Peyer's patch (tissue), 4 donors: ENCODE measurements at places on chromosomes 13 and 19. TPM values are rescaled to one million over a fixed set of nuclear protein-coding genes. Genes with fewer than 3 reads are reported as not detected.

GRCh38 chr19:1259876-1260748, 9.0 kb upstream of the CIRBP start:
- peak; percentile 72 for DNase-seq

DNA sequence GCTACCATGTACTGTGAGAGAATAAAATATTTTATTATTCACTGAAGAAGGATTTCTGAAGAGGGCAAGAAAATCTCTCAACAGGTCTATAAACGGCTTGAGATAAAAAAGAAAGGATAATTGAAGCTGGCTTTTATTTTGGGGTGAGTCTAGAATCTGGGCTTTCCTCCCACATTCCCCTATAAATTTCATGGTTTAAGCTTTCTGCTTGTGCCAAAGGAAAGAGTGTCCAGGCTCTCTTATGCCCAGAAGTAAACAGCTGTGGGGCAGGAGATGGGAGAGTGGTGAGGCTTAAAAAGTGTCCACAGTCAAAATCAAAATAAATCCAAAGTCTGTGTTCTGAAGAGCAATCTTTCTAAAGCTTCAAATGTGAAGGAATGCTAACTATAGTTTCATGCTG, 942.2 kb upstream of the MIR17HG start:
- DNase-seq: no peak

GRCh38 chr13:26445092-26445491, 112.4 kb upstream of the WASF3 start:
- DNase-seq: no peak

DNA sequence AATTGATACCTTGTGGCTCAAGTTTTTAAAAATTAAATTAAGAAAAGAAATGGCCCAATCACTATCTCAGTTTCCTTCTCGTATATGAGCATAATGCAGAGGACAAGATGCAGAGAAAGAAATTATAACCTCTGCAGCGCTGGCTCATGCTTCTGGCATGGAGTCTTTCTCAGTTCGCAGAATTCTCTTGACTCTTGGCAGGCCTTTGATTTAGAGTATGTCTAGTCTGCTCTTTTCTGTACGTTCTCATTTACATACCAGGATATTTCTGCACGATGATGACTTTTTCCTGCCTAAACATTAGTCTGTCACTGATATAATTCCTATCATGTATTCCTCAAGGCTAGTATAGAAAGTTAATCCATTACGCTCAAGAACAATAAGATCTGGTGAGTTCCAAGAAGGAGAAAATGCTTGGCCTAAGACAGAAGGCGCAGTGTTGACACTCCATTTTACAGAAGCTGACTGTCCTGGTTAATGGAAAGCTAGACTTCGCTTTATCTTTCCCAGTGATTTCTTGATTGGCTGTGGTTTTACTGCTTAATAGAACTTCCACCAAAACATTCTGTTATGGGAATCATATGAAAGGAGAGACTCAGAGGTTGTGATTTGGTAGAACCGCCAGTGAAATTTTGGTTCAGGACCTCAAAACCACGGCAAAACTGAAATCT, 1.7 kb upstream of the SMAD9 start:
- no peak for DNase-seq

GRCh38 chr13:71359641-71360040, 507.4 kb downstream of the DACH1 start:
- DNase-seq: no peak

DNA sequence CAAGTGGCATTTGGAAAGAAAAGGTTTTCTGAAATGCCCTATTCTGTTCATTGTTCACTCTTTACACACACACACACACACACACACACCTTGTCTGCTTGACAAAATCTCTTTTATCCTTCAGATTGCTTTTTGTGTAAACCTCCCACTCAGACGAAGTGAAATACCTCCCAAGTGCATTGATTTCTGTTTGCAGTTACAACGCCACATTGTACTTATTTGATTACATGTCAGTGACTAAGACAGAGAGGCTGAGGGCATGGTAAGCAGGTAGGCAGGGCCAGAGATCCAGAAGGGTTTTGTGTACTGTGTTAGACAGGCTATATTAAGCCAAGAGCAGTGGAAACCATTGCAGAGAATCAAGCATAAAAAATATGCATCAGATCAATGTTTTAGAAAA, 561.8 kb downstream of the GPC6 start:
- no peak for DNase-seq

- peak; percentile 28 for DNase-seq
Measured at GRCh38 chr13:111920932-111921705, 145.8 kb upstream of the SOX1 start.

GRCh38 chr13:113292021-113292862, 4.8 kb upstream of the LAMP1 start:
- no peak for DNase-seq

DNA sequence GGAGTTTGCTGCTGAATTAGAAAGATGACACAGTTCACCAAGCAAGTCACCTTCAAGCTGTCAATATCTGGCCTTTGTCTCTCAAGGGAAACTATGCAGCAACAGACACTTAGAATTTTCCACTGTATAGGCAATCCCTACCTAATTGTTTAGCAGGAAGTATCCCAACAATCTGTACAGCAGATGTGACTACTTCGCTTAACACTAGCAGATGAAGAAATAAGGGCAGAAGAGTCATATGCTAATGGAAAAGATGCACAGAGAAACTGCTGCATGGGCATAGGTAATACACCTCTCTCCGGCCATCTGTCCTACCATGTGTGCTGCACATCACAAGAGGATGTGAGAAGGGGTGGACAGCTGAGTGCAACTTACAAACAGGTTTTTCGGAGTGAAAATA, 851.2 kb downstream of the PCDH9 start:
- no peak for DNase-seq

- DNase-seq: no peak
Measured at GRCh38 chr19:49271080-49271753, 53.8 kb downstream of the SLC6A16 start.

DNA sequence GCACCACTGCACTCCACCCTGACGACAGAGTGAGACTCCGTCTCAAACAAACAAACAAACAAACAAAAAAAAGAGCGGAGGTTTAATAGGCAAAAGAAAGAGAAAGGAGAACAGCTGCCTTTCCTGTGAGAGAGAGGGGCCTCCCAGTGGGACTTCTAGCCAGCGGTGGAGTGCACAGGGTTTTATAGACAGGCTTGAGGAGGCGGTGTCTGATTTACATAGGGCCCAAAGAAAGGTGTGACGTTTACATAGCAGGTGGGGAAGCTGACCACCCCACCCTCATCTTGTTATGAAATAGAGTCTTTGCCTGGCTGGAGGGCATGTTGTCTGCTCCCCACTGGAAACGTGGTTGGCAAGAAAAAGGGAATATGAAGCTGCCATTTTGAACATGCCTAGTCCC, 106.0 kb upstream of the CSNK1A1L start:
- no peak for DNase-seq

DNA sequence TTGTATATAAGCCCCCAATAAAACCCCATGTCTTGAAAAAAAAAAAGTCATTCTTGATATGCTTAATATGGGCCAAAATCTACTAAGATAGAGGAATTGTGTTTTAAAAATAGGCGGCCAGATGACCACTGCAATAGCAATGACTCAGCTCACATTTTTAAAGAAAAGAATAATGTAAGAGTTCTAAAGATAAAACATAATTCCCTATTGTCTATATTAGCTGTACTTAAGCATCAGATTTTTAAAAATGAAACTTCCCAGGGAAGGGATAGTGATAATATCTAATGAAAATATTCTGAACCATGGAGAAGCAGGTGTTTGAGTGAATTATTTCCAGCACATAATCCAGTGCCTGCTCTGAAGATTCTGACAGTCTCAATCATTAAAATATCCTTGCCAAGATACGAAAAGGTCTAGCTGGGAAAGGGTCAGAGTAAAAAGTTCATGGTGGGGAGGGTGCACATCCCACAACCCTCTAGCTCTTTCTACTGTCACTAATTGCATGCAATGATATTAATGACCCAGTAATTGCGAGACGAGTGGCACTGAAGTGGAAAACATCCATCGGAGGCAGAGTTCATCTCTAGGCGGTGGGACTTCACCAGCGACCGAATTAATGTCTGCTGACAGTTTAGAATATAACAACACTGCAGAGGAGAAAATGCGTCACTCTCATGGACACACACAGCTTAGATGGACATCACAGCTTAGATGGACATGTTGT, 31.6 kb downstream of the EFNB2 start:
- DNase-seq: no peak

DNA sequence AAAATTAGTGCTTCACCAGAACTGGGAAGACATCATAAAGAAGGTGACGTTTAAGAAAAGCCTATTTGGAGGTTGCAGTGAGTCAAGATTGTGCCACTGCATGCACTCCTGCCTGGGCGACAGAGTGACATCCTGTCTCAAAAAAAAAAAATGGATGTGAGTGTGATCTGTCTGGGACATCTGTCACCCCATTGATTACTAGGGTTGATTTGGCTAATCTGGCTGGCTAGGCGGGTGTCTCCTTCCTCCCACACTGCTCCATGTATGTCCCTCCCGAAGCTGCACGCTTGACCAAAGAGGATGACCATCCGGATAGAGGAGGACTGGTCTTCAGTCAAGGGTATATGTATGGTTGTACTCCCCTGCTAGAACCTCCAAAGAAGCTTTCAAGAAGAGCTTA, 2.6 kb downstream of the GTF2F2 start:
- no peak for DNase-seq

DNA sequence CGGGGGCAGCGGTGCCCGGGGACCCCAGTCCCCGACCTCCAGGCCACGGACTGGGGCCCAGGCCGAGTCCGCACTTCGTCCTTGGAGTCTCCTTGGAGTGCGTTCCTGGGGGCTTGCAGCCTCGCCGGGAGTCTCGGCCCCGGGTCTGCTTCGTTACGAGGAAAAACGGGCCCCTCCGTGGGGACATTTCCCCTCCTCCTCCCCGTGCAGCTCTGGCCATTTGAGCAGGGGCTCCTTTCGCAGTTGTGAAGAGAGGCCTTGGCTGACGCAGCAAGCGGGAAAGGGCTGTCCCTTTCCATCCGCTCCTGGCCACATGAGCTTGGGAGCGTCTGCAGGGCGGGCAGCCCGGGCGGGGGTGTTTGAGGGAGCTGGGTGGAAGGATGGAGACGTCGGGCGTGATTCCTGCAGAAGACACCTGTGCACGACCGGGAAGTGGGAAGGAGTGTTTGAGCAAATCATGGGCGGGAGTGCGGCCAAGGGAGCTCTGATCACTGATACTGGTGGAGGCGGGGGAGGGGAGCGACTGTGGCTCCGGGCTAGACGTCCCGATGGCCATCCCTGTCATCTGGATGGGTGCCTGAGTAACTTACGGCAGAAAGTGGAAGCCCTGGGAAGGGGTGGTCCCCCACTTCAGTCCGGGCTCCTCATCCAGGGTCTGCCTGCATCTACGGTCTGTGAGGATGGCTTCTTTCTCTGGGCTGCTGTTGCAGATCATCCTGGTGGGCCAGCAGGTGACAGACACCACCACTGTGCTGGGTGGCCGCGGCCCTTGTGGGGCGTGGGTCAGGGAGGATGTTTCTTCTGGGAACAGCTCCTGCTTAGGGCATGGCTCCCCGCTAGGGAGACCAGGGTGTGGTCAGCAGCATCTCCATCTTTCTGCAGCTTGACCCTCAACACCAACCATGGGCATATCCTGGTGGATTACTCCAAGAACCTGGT, 736 bp downstream of the GPI start:
- no peak for DNase-seq

- DNase-seq: no peak
Measured at GRCh38 chr13:35865341-35866240, 265.6 kb downstream of the DCLK1 start.

DNA sequence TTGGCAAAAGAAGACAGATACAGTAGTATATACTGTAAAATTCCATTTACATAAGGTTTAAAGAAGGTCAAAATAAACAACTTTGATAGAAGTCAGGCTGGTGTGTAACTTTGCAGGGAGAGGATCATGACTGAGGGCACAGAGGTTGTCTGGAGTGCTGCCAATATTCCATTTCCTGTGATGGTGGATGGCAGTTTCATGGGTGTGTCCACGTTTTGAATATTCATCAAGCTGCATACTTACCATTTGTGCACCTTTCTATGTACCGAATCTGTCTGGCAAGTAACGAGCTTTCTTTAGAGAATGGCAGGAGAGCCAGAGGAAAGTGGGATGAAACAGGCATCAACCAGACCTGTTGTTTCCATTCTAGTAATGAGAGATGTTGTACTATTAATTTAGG, 420.5 kb upstream of the HTR2A start:
- no peak for DNase-seq

DNA sequence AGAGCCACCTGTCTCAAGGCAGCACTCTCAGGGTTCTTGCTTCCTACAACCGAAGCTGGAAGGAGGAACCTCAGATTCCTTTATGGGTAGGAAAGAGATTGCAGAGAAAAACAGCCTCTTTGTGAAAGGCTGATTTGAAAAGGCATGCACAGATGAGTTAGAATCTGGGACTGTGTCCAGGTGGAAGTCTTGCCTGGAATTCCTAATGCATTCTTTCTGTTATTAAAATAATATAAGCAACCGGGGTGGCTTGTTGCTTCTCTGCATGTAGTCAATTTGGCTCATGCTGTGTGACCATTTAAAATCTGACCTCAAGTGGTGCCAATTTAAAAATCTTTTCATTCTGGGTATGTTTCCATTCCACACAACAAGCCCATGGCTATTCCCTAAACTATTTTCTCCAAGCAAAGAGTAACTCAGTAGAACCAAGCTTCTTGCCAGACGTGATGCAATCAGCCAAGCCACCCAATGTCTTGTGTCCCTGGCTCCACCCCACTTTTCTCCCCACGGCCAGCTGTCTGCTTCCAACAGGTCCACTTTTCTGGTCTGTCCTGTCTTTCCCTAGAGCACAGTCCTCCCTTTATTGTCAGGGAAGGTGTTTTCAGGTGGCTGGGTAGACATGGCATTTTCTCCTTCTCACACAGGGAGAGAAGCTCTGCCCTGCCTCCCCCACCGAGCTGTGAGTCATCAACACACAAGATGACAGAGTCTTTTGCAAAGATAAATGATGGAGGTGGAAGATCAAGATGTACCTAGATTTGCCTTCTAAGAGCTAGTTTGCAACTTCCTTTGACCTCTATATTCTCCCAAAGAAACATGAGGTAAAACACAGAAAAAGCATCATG, 394.3 kb downstream of the FOXO1 start:
- DNase-seq: peak; percentile 72

- DNase-seq: no peak
Measured at GRCh38 chr13:45821811-45822210, 29.7 kb downstream of the SIAH3 start.

GRCh38 chr13:38868870-38869269, 121.8 kb downstream of the STOML3 start:
- DNase-seq: no peak

MBD3L1 gene
- total RNA-seq: not detected

SH2D3A gene
- 93.6 TPM for total RNA-seq

PSG2 gene
- total RNA-seq: not detected

PTBP1 gene
- total RNA-seq: 436 TPM

INAFM1 gene
- 23.9 TPM for total RNA-seq

RFPL4AL1 gene
- total RNA-seq: not detected

NOTCH3 gene
- 12.4 TPM for total RNA-seq

CKM gene
- not detected for total RNA-seq

RFXAP gene
- 4.2 TPM for total RNA-seq

MBD3 gene
- 110 TPM for total RNA-seq
